CD4-positive, alpha-beta memory T cell (primary cell): ENCODE measurements at places on chromosomes 6 and 20.
A peak's percentile ranks its signal among the peaks of the same experiment; 100 is the strongest.

DNA sequence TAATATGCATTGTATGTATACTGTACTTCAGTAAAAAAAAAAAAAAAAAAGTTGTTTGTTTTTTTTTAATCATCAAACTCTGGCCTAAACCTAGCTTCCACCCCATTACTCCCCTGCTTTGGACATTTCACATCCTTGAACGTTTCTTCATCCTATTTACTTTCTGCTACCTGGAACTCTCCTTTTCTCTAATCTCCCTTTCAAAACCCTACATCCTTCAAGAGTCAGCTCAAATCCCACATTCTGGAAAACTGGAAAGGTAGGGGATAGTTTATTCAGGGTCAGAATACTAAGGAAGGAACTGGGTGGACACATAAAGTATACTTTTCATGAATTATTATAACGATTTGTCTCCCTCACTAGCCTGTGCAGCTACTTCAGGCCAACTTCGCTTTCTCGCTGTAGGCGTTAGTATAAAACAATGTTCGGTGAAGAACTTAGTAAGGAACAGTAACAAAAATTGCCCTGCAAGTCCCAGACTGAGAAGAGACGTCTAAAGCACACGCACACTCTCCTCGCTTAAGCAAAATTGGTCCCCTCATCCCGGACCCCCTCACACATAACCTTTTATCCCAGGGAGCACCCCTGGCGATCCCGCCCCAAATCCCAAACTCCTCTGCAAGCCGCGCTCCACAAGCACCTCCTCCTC is 775 bp downstream of the PIGU start:
- peak overlapping the region; percentile 67 for H3K4me3 ChIP-seq
- no peaks in the 10 kb centered on the region for H3K36me3 ChIP-seq
- H3K27ac ChIP-seq, result peak overlapping the region; percentile 66
- peak; percentile 0 for DNase-seq

GRCh38 chr20:20547221-20547875 is 165.1 kb downstream of the RALGAPA2 start:
- no peaks in the 10 kb centered on the region for H3K36me3 ChIP-seq
- no peak overlapping the region for H3K27ac ChIP-seq
- no peaks in the 10 kb centered on the region for H3K27me3 ChIP-seq
- H3K4me1 ChIP-seq, result peaks cover 19% of the 10 kb centered on the region
- H3K4me3 ChIP-seq, result no peak overlapping the region
- no peak for DNase-seq

DNA sequence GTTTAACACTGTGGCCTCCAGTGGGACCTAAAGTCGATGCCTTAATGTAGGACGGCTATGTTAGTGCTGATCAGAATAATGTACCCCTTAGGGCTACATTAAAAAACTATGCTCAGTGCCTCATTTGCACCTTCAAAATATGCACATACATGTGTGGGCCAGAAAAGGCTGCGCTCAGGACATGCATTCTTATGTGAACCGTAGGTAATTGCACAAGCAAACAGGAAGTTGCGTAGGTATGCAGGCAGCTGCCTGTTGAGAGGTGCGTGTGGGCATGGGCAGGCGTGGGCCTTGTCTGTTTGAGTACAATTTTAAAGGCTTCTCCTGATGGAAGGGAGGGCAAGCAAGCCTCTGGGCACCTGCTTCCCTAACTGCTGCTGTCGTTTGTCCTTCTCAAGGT is 116.2 kb upstream of the JAG1 start:
- no peaks in the 10 kb centered on the region for H3K36me3 ChIP-seq
- no peaks in the 10 kb centered on the region for H3K4me1 ChIP-seq
- H3K27me3 ChIP-seq, result no peaks in the 10 kb centered on the region
- no peak overlapping the region for H3K27ac ChIP-seq
- no peak for DNase-seq

DNA sequence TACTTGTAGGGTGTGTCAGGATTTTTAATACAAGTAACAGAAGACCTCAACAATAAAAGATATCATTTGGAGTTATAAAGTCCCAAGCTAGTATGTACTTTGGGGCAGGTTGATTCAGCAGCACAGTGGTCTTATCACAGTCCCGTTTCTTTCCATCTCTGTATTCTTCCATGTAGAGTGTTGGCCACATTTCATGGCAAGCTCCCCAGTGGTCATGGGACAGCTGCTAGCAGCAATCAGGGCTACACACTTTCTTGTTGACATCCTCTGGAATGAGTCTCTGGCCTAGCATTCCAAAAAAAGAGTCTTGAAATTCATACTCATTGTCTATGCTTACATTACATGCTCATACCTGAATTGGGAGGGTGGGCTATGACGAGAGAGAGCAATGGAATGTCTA is 53.2 kb downstream of the SOBP start:
- no peaks in the 10 kb centered on the region for H3K36me3 ChIP-seq
- H3K4me1 ChIP-seq, result no peaks in the 10 kb centered on the region
- H3K4me3 ChIP-seq, result no peak overlapping the region
- H3K27me3 ChIP-seq, result no peaks in the 10 kb centered on the region
- no peak overlapping the region for H3K27ac ChIP-seq

DNA sequence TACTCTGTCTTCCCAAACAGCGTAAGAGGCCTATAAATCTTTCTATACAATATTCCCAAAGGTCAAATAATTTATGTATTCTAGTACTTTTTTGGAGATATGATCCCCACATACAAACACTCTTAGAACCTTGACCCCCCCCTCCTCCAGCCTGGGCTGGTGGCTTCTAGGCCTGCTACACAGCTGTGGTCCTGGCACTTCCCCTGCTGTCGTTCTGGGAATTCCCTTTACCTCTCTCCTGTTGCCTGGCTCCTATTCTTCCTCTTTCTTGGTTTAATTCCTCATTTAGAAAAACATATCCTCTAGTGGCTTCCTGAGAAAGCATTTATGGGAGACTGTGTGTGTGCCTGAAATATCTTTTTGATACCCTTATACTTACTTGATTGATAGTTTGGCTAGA is 4.1 kb upstream of the TXLNB start:
- H3K27ac ChIP-seq, result no peak overlapping the region
- no peaks in the 10 kb centered on the region for H3K36me3 ChIP-seq
- no peaks in the 10 kb centered on the region for H3K27me3 ChIP-seq
- peaks cover 41% of the 10 kb centered on the region for H3K4me1 ChIP-seq
- no peak overlapping the region for H3K4me3 ChIP-seq
- DNase-seq, result no peak

DNA sequence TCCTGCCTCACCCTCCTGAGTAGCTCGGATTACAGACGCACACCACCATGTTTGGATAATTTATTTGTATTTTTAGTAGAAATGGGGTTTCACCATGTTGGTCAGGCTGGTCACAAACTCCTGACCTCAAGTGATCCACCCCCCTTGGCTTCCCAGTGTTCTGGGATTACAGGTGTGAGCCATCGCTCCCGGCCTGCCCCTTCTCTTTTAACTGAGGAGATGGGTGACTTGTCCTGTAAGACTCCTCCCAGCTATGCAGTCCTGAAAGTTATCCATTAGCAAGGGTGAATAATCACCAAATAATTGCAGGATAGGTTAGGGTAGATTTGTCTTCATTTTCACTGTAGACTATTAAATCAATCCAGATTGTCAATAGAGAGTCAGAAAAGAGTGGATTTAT is 40.5 kb upstream of the JARID2 start:
- H3K36me3 ChIP-seq, result no peaks in the 10 kb centered on the region
- DNase-seq, result no peak
- no peak overlapping the region for H3K27ac ChIP-seq
- no peaks in the 10 kb centered on the region for H3K27me3 ChIP-seq
- H3K4me1 ChIP-seq, result no peaks in the 10 kb centered on the region
- H3K4me3 ChIP-seq, result no peak overlapping the region

GRCh38 chr6:85641897-85642773 is 551 bp downstream of the SYNCRIP start:
- H3K27me3 ChIP-seq, result no peaks in the 10 kb centered on the region
- peaks cover 26% of the 10 kb centered on the region for H3K36me3 ChIP-seq
- DNase-seq, result peak; percentile 65

- peak; percentile 66 for DNase-seq
- peak overlapping the region; percentile 59 for H3K27ac ChIP-seq
- no peaks in the 10 kb centered on the region for H3K27me3 ChIP-seq
- no peaks in the 10 kb centered on the region for H3K36me3 ChIP-seq
Measured at GRCh38 chr6:129749749-129750120, 39.8 kb upstream of the ARHGAP18 start.

DNA sequence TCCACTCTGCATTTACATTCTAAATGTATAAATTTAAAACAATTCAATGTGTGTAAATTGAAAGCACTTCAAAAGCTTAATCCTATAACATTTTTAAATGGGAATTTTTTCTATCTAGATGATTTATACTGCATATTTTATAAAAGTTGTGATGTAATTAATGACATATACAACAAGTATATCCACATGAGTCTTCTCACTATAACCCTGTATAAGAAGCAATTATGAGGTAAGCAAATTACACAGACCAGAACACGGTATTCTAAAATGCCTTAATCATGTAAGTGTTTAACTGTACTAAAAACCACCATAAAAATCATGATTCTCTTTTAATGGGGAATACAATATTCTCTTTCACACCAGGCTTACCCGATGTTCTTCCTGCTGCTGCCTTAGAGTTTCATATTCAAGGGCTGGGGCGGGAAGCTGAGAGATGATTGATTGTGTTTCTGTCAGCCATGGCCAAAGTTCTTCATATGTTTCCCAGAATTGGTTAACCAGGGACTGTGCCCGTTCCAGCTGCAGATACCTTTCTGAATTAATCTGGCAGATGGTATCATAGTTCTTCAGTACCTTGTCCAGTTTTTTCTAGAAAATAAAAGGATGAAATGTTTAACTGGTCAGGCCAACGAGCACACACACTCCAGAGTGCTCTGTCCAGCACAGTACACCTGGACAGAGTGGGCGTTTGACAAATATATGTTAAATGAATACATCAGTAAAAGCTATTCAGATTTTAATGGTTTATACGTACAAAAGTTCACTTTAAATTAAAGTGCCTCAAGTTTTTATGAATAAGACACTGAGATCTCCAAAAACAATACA is 127.4 kb downstream of the DST start:
- no peaks in the 10 kb centered on the region for H3K27me3 ChIP-seq
- H3K4me3 ChIP-seq, result no peak overlapping the region
- no peaks in the 10 kb centered on the region for H3K36me3 ChIP-seq
- H3K4me1 ChIP-seq, result no peaks in the 10 kb centered on the region
- H3K27ac ChIP-seq, result no peak overlapping the region
- DNase-seq, result no peak

DNA sequence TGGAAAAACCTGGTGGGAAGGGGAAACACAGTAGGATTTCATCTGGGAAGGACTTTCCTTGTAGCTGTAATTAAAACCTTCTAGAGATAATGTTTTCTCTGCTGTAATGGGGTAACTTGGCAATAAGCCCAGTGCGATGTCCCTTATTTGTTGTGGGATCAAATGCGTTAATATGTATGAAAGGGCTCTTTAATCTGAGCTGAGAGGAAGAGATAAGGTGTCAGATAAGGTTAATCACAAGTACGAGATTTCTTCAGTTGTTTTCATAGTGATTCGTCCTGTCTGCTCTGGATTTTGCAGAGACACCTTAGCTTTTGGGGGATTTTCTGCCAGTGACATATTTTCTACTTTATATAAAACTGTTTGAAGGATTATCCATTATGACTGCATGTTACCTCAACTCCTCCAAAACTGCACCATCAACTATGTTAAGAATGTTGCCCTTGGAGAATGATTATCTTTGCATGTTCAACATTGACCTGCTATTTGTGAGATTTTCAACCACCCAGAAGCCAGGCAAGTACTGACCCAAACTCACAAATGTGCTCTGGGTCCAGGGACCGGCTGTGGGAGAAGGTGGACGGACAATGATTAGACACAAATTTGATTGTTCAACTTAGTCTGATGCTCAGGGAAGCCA is 21.2 kb upstream of the ELOVL5 start:
- no peaks in the 10 kb centered on the region for H3K36me3 ChIP-seq
- DNase-seq, result peak; percentile 27
- H3K27ac ChIP-seq, result no peak overlapping the region

- H3K4me1 ChIP-seq, result no peaks in the 10 kb centered on the region
- DNase-seq, result no peak
- H3K27ac ChIP-seq, result no peak overlapping the region
Measured at GRCh38 chr6:24522228-24523176, 27.7 kb downstream of the ALDH5A1 start.

- H3K36me3 ChIP-seq, result no peaks in the 10 kb centered on the region
- no peak overlapping the region for H3K4me3 ChIP-seq
- no peak for DNase-seq
- no peaks in the 10 kb centered on the region for H3K4me1 ChIP-seq
- no peaks in the 10 kb centered on the region for H3K27me3 ChIP-seq
Measured at GRCh38 chr6:49909563-49909962, 43.2 kb upstream of the CRISP1 start.

DNA sequence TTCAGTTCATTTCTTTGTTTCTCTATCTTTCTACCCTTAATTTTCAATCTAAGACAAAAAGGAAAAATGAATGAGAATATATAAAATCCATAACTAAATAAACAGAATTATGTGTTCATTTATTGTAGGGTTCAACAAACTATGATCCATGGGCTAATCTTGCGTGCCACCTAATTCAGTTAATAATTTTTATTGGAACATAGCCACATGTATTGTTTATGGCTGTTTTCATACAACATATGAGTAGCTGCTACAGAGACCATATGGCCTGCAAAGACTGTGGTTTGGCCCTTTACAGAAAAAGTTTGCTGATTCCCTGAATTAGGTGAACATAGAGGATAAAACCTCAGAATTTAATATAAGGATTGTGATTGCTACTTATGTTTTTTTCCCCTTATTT is 21.8 kb downstream of the SENP6 start:
- no peak overlapping the region for H3K27ac ChIP-seq
- H3K4me1 ChIP-seq, result peaks cover 35% of the 10 kb centered on the region
- no peak for DNase-seq
- no peak overlapping the region for H3K4me3 ChIP-seq
- H3K36me3 ChIP-seq, result peaks cover 4% of the 10 kb centered on the region
- H3K27me3 ChIP-seq, result no peaks in the 10 kb centered on the region

GRCh38 chr20:6070829-6071695 is 17.2 kb upstream of the LRRN4 start:
- no peaks in the 10 kb centered on the region for H3K4me1 ChIP-seq
- H3K36me3 ChIP-seq, result no peaks in the 10 kb centered on the region
- no peak for DNase-seq
- no peak overlapping the region for H3K4me3 ChIP-seq

- DNase-seq, result no peak
- H3K27me3 ChIP-seq, result peaks cover 3% of the 10 kb centered on the region
- H3K4me1 ChIP-seq, result no peaks in the 10 kb centered on the region
Measured at GRCh38 chr20:63482021-63482587, 9.6 kb upstream of the KCNQ2 start.

DNA sequence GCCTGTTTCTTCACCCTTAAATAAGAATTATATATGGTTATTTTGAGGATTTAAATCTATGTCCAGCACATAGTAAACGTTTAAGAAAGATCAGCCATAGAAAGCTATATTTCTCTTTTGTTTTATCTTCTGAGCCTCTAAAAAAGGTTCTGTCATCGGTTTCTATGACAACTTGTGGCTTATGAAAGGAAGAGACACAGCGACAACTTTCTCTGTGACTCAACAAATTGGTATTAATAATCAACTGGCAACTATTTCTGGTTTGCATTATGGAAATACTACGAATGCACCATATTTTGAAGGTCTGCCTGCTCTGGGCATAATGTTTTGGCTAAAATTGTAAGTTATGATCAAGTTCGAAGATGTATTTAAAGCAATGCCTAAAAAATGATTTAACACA is 751.0 kb downstream of the CD109 start:
- H3K4me1 ChIP-seq, result no peaks in the 10 kb centered on the region
- no peak for DNase-seq
- no peaks in the 10 kb centered on the region for H3K27me3 ChIP-seq
- H3K4me3 ChIP-seq, result no peak overlapping the region
- H3K27ac ChIP-seq, result no peak overlapping the region
